Fibroblast of skin of abdomen (primary cell): ENCODE measurements at places on chromosomes 11 and 22.

- no peak for DNase-seq
Measured at GRCh38 chr11:114664641-114665040, 13.7 kb upstream of the NXPE2 start.

DNA sequence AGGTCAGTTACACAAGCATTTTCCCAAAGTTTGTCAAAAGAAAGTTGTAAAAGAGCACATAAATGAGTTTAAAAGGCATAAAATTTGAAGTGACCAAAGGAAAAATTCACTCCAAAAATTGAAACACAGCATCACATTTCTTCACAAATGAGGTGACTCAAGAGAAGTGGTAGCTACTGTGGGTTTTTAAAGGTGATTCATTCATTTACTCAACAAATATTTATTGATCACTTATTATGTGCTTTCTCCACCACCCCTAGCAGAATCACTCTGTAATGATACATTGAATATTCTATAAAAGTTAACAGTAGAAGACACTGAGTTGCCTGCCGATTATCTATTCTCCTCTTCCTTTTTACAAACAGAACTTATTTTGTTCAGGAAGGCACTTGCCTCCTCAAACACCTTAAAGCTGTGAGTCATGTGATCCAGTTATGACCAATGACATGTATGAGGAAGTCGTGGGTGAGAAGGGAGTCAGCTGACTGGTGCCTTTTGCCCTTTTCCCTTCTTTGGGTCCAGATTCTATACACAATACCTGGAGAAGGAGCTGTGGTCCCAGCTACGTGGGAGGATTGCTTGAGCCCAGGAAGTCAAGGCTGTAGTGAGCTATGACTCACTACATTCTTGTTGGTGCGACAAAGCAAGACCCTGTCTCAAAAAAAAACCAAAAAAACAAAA, 67.7 kb upstream of the CLNS1A start:
- DNase-seq = peak; percentile 39

- DNase-seq = no peak
Measured at GRCh38 chr22:37046589-37046988, 5.0 kb upstream of the KCTD17 start.

- DNase-seq = no peak
Measured at GRCh38 chr11:76655501-76656049, 15.0 kb downstream of the LRRC32 start.

DNA sequence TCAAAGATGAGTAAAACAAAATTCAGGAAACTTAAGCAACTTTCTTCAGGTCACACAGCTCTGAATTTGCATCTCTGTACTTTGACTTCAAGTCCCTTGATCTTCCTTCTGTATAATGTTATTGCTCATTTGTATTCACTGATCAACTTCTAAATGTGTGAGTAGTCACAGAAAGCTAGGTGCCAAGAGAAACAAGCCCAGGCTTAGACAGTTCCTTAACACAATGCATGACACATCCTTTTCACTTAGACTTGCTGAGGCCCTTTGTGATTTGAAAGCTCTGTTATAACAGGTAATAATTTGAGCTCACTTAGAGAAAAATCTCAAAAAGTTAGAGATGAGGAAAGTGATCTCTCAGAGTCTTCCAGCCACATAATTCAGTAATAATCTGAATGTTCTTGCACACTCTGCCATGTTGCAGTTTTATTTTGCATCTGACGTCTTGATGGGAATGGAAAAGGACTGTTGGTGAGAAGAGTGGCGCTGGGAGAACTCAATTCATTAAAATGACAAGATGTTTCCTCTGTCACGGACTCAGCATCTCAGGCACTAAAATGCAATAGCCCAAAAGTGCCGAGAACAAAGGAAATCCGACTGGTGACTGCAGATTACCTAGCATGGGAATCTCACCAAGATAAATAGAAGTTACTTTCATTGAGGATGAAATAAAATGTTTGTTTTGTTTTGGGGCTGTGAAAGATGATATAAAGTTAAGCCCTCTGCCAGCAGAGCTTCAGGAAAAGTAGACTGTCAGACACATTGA, 665.3 kb downstream of the OPCML start:
- peak; percentile 37 for DNase-seq

- no peak for DNase-seq
Measured at GRCh38 chr22:19931514-19931913, 10.1 kb upstream of the COMT start.

- DNase-seq = no peak
Measured at GRCh38 chr11:1119604-1120146, 38.1 kb upstream of the MUC5AC start.
